HepG2 (cell line): ENCODE measurements at places on chromosomes 3 and 15.

DNA sequence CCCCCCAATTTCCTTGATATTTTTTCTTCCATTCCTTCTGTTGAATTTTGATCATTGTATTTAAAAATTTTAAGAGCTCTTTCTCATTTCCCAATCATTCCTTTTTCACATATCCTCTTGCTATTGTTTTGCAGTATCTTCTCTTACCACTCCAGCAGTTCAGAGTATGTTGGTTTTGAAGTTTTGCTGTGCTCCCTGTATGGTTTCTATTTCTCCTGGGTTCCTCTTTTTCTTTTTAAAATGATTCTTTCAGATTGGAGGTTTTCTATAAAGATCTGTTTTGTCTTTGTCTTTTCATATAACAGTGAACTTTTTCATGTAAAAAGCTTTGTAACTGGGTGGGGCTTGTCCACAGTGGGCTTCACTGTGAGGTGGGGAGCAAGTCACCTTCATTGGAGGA lies 12.8 kb downstream of the USP3 start:
- peaks cover 96% of the 10 kb centered on the region for H3K4me1 ChIP-seq
- H3K36me3 ChIP-seq: no peaks in the 10 kb centered on the region
- no peak overlapping the region for H3K4me3 ChIP-seq
- H3K27ac ChIP-seq: no peak overlapping the region
- H3K27me3 ChIP-seq: no peaks in the 10 kb centered on the region

DNA sequence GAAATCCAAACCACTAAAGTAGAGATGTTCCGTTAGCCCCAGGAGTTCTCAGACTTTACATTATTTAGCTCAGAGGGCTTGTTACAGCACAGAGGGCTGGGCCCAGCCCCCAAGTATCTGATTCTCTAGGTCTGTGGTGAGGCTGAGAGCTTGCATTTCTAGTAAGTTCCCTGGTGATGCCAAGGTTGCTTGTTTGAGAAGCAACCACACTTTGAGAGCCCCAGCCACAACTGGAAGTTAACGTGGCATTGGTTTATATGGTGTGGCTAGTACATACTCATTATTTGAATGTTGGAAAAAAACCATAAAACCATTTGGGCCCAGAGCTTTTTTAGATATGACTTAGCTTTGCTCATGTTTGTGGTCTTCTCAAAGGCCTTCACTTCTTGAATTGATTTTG lies 35.9 kb downstream of the PRR23E start:
- DNase-seq: no peak
- H3K27me3 ChIP-seq: no peaks in the 10 kb centered on the region
- no peaks in the 10 kb centered on the region for H3K36me3 ChIP-seq

DNA sequence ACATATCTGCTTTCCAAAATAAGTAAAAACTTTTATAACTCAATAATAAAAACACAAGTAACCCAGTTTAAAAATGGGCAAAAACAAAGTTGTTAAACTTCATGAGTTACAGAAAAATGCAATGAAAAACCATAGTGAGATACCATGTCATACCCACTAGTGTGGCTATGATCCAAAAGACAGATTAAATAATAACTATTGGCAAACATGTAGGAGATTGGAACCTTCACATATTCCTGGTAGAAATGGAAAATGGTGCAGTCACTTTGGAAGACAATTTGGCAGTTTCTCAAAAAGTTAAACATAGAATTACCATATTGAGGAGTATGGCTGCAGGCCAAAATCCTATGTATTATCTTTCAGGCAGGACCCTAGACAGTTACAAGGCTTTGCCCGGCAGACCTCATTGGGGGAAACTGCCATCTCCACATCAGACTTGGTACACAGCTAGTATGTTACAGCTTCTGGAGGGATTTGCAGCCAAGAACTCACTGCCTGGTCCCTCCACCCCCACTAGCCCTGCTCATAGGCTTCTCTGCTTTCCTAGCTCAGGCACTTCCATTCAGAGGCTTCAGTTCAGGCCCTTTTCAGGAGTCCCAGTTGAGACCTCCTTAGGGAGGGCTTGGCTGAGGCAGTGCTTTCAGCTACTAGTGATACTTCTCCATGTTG lies 147.8 kb downstream of the NEK10 start:
- H3K4me3 ChIP-seq: no peak overlapping the region
- no peak overlapping the region for H3K27ac ChIP-seq
- H3K4me1 ChIP-seq: no peaks in the 10 kb centered on the region
- H3K27me3 ChIP-seq: no peaks in the 10 kb centered on the region
- H3K36me3 ChIP-seq: no peaks in the 10 kb centered on the region
- no peak for DNase-seq

- no peak overlapping the region for H3K27ac ChIP-seq
- peaks cover 38% of the 10 kb centered on the region for H3K4me1 ChIP-seq
- H3K27me3 ChIP-seq: no peaks in the 10 kb centered on the region
Observed at GRCh38 chr3:99852851-99853250, 35.2 kb downstream of the CMSS1 start.

DNA sequence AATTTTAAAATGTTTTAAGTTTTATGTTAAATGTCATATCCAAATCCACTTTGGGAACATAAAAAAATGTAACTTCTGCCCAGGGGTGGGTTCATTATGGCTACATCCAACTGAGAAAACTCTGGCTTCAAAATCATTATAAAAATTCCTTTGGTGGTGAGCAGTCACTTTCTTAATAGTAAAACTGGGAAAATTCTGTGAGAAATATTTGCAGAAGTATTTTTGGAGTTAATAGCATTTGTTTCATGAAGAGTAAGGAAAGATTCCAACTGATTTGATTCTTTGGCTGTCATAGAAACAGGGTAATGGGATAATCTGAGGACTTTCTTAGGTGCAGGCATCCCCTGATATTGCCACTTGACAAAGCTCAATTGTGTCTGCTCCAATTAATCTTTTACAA lies 38.8 kb downstream of the CPA3 start:
- H3K36me3 ChIP-seq: no peaks in the 10 kb centered on the region
- H3K4me1 ChIP-seq: no peaks in the 10 kb centered on the region
- H3K27me3 ChIP-seq: no peaks in the 10 kb centered on the region
- no peak overlapping the region for H3K4me3 ChIP-seq
- DNase-seq: no peak
